Activated CD8-positive, alpha-beta memory T cell treated with anti-CD3 and anti-CD28 coated beads for 1 hour (primary cell): ENCODE measurements at places on chromosomes 2 and 18.
A peak's percentile ranks its signal among the peaks of the same experiment; 100 is the strongest.

GRCh38 chr2:196356332-196356731 is 185.0 kb upstream of the STK17B start:
- DNase-seq, result no peak

- DNase-seq, result no peak
Measured at GRCh38 chr2:46970334-46971288, 55.0 kb upstream of the MCFD2 start.

- peak; percentile 30 for DNase-seq
Measured at GRCh38 chr2:72887740-72888437, 681 bp downstream of the SPR start.

- DNase-seq, result no peak
Measured at GRCh38 chr2:39413063-39413737, 23.9 kb downstream of the MAP4K3 start.

DNA sequence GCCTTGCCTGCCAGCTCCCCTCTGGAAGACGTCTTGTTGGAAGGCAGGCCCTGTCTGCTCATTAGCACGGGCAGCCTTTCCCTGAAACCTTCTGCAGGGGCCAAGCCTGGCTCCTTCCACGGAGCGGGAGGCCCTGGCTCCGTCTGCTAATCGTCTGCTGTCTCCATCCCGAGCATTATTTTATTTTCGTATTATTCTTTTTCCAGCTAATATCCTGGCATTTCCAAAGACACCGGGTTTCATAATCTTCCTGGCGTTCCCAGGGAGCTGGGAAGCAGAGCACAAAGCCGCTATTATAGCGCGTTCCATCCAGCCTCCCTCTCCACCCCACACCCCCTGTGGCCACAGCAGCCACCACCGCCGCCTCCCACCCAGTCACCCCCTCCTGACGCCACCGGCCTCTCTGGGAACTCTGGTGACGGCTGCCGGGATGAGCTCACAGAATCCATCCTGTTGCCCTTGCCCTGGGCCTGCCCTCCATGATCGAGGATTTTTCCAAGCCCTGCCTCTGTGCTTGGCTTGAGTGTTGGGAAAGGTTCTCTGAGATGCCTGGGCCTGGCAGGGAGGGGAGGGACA is 125.5 kb downstream of the DYSF start:
- no peak for DNase-seq

- DNase-seq, result no peak
Measured at GRCh38 chr18:61731178-61731577, 161.6 kb downstream of the RNF152 start.

- no peak for DNase-seq
Measured at GRCh38 chr2:219323434-219323833, 9.1 kb downstream of the RESP18 start.

- DNase-seq, result no peak
Measured at GRCh38 chr2:105256431-105257047, 15.0 kb downstream of the GPR45 start.

GRCh38 chr2:7044253-7045250 is 127.3 kb downstream of the RNF144A start:
- peak; percentile 49 for DNase-seq

- DNase-seq, result no peak
Measured at GRCh38 chr2:139354518-139354917, 574.3 kb upstream of the NXPH2 start.

DNA sequence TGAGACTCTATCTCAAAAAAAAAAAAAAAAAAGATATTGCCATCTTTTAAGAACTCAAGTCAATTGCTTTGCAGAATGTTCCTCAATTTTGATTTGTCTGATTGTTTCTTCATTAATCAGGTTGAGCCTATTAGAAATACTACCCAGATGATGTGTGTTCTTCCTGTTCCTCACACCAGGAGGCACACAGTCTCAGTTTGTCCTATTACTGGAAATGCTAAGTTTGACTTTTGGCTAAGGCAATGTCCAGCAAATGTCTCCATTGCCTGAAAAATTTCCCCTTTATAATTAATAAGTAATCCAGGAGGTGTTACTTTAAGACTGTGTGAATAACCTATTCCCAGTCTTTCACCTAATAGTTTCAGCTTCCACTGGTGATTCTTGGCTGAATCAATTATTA is 28.4 kb downstream of the BOLA3 start:
- no peak for DNase-seq

GRCh38 chr18:28063926-28064325 is 113.0 kb downstream of the CDH2 start:
- no peak for DNase-seq

- DNase-seq, result no peak
Measured at GRCh38 chr18:76348267-76349066, 146.6 kb downstream of the ZNF516 start.

GRCh38 chr2:218993345-218994315 is at the start of gene CRYBA2:
Gene CRYBA2 (minus strand): TSS chr2:218993422. CDS start chr2:218993176, 246 bp downstream.
- no peak for DNase-seq

DNA sequence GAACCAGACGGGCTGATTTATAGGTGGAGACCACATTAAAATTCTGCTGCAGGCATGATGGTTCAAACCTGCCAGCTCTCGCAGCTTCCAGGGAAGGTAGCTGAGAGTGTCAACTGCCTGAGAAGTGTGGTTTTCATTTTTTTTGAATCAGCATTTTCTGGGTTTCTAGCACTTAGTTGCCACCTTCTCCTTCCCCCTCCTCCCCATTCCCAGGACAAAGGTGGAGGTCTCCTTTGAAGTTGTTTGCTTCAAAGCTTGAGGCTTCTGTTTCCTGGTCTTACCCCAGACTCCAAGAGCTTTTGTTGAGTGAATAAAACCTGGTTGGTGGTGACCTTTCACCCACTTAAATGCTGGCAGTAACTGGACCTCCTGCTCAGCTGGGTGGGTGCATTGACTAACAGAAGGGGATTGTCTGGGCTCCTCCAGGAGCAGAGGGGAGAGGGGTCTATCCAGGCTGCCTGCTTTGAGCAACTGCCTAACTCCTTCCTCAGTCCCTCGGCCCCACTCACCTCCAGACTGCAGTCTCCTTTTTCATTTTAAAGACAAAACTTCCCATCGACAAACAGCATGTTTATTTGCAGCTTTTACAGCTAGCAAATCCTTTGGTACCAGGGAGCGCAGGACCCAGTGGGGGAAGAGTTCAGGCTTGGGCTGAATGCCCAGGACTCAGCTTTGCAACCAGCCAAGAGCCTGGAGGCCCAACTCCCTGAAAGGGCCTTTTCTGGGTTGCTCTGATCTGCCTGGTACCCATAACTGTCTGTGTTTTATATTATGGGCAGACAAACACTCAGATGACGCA is 3.5 kb downstream of the RHOB start:
- no peak for DNase-seq
